ENCODE measurements at places on chromosomes 4 and X.

DNA sequence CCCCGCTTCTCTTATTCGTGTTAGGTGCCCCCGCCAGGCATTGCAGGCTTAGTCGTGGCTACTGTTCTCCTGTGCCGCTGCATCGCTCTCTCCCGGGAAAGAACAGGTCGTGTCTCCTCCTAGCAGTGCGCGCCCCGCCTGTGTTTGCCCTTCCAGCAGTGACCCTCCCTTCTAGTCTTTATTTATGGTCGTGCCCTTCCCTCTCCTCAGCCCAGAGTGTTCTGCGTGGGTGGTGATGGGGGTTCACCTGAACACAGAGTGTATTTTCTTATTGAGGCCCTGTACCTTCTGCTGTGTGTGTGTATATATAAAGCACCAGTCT, 15.2 kb downstream of the USP11 start:
- no peak for DNase-seq

DNA sequence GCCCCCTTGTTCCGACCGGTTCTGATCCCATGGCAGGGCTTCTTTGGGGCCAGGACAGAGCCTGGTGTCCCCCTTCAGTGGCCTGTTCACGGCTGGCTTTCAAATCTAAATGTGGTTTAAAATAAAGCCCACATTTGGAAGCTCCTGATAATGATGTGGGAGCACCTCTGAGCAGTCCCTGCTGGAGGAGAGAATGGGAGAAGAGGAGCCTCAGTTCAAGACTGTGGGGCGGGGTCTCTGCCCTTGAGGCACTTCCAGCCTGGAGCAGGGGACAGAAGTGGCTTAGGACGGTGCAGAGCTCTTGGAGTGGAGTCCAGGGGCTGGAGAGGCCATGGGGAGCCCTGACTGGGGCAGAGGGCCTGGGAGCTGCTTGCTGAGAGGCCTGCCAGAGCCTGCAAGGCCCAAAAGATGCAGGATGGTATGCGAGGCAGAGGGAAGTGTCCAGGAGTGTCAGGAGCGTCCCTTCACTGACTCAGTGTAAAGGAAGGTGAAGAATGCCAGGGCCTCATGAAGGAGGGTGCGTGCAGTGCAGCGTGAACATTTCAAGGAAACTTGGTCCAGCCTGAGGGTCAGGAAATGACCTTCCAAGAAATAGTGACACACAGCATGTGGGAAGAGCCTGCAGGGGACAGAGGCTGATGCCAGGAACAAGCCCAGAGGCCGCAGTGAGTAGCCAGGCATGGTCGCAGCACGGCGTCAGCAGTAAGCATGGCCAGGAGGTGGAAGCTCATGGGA, 21.1 kb upstream of the TADA2B start:
- DNase-seq = no peak

GRCh38 chrX:106177106-106177981, 9.2 kb downstream of the PWWP3B start:
- no peak for DNase-seq

- peak; percentile 2 for DNase-seq
Measured at GRCh38 chr4:41751449-41752061, 3.0 kb upstream of the PHOX2B start.

DNA sequence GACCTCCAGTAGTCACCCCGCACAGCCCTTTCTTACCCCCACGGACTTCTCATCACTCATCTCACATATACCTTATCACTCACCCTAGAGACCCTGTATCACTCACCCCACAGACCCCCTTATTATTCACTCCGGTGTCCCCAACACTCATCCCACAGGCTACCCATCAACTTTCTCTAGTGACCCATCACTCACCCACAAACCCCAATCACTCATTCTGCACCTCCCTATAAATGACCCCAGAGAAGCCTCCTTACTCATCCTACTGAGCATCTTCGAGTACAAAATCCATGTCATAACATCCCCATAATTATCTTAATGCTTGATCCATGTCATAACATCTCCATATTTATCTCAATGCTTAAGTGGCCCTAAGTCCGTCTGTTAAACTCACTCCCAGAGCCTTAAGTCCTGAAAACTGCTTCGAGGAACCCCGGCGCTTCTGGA, 934 bp downstream of the ZNF41 start:
- no peak for DNase-seq

- no peak for DNase-seq
Measured at GRCh38 chr4:185039508-185040273, 21.4 kb downstream of the HELT start.

DNA sequence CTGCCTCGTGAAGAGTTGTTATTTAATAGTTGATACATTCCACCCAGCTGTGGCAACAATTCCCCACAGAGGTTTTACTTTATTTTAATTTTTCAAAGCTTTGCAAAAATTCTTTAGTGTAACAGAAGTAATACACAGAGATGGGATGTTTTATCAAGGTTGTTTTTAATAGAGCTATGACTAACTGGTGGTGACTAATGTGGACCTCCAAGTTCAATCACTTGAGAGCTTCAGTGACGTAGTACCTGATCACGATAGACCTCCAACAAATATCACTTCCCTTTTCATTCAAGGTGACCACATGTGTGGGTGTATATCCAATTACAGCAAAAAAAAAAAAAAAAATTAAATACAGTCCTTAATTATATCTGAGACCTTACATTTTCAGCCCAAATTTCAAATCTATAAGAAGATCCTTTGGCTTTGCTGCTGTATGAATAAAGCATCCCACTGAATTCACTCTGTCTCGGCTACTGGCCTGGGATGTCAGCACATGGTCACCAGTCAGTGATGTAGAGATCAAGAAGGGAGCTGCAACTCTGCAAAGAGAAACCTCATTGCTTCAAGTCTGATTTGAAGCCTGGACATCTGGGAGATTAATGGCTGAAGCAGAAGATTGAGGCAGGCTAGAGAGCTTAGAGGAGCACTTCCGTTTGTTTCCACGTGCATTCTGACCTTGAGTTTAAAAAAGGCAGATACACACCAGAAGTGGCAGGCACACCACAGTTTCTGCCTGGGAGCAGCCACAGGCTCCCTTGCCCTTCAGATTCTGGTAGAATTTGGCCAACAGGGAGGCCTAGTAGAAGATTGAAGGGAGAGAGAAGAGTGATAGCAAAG, 345.9 kb upstream of the NOCT start:
- no peak for DNase-seq

DNA sequence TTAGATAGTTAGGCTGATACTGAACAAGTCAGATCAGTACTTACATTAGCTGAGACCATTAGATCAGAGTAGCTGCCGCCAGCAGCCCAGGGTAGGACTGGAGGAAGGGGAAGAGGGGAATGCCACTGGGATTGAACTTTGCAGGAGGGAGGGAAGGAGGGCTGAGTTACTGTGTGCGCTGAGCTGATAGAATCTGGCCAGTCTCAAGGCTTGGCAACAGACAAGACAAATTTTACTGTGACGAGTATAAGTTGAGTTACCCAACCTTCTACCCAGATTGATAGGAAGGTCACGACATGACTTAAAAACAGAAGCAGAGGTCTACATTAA, 372.1 kb downstream of the OPHN1 start:
- DNase-seq = no peak

- DNase-seq = no peak
Measured at GRCh38 chr4:138232364-138232763, 9.8 kb downstream of the SLC7A11 start.

- no peak for DNase-seq
Measured at GRCh38 chr4:162952232-162952631, 214.5 kb downstream of the NAF1 start.

GRCh38 chr4:5477613-5478012, 230.7 kb downstream of the EVC2 start:
- no peak for DNase-seq

DNA sequence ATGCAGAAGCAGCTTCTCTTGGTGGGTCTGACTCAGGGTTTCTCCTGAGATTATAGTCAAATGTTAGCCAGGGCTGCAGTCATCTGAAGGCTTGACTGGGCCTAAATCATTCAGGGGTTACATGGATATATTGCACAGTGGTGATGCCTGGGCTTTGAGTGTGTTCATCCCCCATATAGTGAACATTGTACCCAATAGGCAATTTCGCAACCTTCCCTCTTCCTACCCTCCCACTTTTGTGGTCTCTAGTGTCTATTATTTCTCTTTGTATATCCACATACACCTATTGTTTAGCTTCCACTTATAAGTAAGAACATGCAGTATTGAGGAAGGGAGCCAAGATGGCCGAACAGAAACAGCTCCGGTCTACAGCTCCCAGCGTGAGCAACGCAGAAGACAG, 90.3 kb upstream of the CAMK2D start:
- DNase-seq = no peak

All from stimulated activated CD8-positive, alpha-beta memory T cell treated with anti-CD3 and anti-CD28 coated beads, Interleukin-2, amount 100 ng/mL, for 48 hours (primary cell).